ENCODE measurements at places on chromosomes 7 and 10. TPM values are rescaled to one million over a fixed set of nuclear protein-coding genes. Genes with fewer than 3 reads are reported as not detected.

Gene MRLN
- polyA plus RNA-seq, result 175 TPM

DNA sequence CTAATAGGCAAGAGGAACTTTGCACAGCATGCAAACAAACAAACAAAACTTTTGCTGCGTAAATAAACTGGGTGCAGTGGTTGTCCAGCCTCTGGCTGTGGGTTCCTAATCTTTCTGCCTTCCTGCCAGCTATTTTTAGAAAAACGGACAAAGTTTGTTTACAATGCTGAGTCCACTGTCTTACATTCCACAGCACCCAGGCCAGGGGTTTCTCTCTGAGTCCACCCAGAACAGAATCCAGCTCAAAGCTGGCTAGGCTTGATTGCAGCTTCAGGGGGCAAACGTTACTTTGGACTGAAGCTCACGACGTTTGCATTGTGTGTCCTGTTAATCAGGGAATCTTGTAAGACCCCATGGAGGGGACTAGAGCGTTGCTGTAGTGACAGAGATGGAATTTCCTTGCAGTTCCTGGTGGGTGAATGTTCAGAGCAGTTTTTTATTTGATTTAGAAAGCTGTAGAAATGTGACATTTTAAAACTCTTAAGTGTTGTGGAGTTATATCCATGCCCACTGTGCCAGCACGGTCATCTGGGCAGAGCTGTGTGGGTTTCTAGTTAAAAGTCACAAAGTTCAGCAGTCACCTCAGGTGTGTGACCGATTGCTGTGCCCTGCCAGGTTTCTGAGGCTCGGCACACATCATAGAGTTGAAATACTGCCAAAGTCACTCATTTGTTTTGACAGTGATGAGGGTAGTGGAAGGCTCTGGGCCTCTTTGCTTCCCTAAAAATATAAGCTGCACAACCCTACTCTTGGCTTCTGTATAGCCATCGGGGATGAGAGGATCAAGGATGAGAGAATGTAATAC, 247.0 kb downstream of the STK31 start:
- DNase-seq, result no peak

DNA sequence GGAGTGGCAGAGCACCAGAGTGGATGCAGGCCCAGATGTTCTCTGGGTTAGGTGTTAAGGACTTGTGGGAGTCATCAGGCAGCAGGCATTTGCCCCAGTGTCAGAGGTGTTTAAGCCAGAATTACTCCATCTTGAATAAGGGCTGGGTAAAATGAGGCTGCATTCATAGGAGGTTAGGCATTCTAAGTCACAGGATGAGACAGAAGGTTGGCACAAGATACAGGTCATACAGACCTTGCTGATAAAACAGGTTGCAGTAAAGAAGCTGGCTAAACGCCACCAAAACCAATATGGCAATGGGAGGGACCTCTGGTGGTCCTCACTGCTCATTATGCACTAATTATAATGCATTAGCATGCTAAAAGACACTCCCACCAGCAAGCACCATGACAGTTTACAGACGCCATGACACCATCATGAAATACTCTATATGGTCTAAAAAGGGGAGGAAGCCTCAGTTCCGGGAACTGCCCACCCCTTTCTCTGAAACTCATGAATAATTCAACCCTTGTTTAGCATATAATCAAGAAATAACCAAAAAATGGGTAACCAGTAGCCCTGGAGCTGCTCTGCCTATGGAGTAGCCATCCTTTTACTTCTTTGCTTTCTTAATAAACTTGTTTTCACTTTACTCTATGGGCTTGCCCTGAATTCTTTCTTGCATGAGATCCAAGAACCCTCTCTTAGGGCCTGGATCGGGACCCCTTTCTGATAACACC, 882 bp upstream of the LRRC61 start:
- DNase-seq, result no peak

- no peak for DNase-seq
These were observed 156.1 kb downstream of the RNLS start for GRCh38 chr10:88427024-88427423.

Gene AZGP1
- 13.2 TPM for polyA plus RNA-seq

- no peak for DNase-seq
These were observed 262.4 kb downstream of the CDK14 start for GRCh38 chr7:90858546-90858945.

DNA sequence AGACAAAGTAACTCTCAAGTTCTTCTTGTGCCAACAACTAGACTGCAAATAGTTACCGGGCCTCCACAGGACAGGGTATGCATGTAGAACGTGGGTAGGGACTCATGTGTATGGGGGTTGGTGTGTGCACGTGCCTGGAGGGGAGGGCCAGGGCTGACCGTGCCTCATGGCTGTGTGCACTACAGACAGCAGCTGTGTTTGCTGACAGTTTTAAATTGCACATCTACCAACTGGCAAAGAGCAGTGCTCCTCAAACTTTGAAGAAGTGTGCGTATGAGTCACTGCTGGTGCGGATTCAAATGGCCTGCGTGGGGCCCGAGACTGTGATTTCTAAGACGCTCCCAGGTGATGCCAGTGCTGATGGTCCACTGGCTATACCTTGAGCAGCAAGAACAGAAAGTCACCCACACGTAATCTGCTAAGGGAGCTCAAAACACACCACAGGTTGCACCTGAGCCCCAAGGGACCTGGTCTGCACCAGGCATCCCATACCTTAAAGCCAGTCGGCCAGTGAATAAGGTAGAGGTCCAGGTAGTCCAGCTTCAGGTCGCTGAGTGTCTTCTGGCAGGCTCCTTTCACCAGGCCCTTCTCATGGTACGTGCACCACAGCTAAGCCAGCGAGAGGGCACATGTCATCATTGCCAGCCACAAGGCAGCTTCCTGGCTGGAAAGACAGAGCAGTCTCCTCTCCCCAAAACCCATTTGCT, 8.5 kb downstream of the AKR1B1 start:
- DNase-seq, result no peak

GRCh38 chr10:127470911-127471310, 78.2 kb upstream of the NPS start:
- DNase-seq, result no peak

DNA sequence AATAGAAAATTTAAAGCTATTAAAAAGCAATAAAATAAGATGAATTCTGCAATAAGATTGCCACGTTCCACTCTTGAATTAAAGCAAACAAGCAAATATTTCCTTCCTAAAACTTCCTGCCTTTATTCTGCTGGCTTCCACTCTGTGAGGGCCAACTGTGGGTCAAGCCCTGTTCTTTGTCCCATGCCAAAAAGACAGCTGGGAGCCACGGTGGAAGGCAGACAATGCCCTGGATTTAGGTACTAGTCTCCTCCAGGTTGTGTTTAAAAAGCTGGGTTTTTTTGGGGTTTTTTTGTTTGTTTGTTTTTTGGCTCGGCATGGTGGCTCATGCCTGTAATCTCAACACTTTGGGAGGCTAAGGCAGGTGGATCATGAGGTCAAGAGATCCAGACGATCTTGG, 39.1 kb downstream of the LRRTM3 start:
- no peak for DNase-seq

DNA sequence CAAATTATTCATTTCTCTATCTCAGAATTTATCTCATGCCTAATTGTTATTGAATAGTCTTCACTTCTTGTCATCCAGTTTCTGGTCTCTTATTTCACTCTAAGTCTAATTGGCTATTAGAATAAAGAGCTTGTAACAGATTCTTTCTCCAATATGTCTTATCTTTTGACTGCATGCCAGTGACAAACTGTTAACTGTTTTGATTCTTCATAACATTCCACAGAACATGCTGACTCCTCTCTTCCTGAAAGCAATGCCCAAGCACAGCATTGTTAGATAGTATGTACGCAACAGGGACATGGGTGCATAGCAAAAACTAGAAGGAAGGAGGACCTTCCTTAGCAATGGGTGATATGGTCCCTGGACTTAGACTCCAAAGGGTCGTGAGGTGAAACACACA, 65.4 kb downstream of the TRUB1 start:
- no peak for DNase-seq

DNA sequence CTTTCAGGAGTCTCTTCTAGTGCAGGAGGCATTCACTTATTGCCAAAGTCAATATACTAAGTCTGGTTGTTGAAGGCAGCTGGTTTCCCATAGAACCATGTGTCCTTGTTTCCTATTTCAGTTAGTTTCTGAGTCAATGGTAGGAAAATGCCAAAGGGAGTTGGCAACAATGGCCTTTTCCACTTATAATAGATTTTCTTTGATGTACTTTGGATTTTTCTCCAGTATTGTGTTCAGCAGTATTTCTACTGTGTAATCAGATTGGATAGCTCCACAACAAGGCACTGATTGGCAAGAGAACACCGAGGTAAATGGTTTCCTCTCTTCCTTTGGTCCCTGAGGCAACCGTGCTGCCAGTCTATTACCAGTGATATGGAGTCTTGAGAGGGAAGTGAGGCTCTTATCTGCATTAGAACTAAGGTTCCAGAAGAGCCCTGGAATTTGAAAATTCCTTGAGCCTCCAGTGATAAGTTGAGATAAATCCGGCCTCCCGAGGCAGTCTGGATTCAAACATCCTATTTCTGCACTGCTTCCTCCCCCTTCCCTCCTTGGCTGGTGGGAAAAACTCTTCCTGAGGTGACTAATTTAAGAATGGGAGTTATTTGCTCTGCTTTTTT, 7.9 kb upstream of the SEPTIN7 start:
- no peak for DNase-seq

- DNase-seq, result no peak
These were observed 8.1 kb upstream of the ARHGAP22 start for GRCh38 chr10:48613016-48613415.

Gene CPA4
- polyA plus RNA-seq, result 2.2 TPM

GRCh38 chr7:50508471-50508943, 56.7 kb downstream of the DDC start:
- DNase-seq, result no peak

DNA sequence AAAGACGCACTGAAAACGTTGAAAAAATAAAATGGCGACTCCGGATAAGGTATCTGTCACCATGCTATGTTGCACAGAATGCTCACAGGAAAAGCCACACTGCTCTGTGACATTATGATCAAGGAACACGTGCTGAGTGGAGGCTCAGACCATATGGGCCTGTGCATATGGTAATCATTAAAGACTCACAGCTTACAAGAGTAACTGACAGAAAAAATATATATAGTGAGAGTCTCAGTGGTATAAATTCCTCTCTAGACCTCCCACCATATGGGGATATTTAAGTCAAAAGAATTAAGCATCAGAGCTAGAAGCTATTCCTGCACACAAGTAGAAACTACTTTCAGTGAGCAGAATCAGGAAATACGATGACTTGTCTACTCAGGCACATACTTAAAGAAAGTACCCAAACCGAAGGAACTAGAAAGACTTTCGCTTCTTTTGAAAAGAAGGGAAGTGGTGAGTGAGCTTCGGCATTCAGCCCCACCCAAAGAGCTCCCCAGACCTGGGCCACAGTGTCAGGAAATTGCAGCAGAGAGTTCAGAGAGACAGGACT, 65.1 kb upstream of the MPP7 start:
- no peak for DNase-seq

Gene PTPN20
- polyA plus RNA-seq, result 0.56 TPM

Gene HMX3
- not detected for polyA plus RNA-seq

DNA sequence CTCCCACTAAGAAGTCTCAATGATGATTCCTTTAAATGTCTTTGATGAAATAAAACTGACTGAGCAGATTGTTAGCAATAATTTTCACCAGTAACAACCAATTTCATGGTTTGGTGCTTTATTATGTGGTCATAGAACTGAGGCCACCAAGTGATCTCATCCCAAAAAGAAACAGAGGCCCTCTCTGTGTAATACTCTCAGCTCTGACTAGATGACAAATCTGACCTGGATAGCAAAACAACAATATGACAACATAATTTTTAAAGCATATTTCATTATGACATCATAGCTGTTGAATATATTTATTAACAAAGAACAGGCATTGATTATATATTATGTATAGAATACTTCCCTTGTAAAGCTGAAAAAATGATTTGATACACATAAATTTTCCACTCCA, 5.9 kb downstream of the SEMA3E start:
- DNase-seq, result no peak

DNA sequence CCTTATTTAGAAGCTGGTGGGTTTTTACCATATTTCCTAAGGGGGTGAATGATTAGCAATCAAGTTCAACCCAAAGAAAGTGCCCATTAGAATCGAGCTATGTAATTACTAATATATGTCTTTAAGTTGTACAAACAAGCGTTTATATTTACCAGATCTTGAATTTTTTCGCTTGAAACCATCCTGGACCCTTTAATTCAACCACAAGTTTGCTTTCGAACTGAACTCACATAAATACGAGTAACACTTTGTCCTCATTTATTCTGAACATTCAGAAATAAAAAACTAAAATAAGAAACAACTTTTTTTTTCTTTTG, 1.5 kb downstream of the SRI start:
- no peak for DNase-seq

GRCh38 chr10:79090134-79090803, 21.5 kb downstream of the ZMIZ1 start:
- no peak for DNase-seq

Gene LRRC18
- 0.09 TPM for polyA plus RNA-seq
